ENCODE measurements at places on chromosomes 2 and 18.

GRCh38 chr2:199738727-199739412, 112.1 kb downstream of the FTCDNL1 start:
- DNase-seq: no peak

DNA sequence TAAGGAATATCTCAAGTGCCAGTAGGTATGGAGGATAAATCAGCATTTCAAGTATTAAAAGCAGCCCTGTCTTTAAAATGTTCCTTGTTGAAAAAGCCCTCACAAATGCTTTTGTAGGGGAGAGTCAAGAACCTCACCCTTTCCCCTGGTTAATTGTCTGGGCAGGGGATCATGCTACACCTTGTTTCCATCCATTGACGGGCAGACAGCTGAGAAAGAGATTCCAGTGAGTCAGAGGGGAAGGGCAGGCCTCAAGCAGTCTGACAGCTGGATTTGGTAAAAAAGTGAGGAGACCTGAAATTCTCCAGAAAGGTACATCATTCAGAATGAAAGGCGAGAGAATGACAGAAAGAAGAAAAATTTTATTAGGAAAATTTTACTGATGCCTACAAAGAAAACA, 203.2 kb upstream of the CYP26B1 start:
- DNase-seq: no peak

- no peak for DNase-seq
Observed at GRCh38 chr2:145288650-145289496, 769.0 kb upstream of the ZEB2 start.

GRCh38 chr2:155830817-155831579, 501.5 kb downstream of the NR4A2 start:
- no peak for DNase-seq

GRCh38 chr2:59177748-59178147, 936.6 kb upstream of the FANCL start:
- DNase-seq: no peak

- DNase-seq: no peak
Observed at GRCh38 chr2:121101093-121101715, 183.8 kb downstream of the TFCP2L1 start.

- no peak for DNase-seq
Observed at GRCh38 chr2:150062416-150062815, 425.1 kb downstream of the RND3 start.

GRCh38 chr2:225041851-225042799, at the start of gene DOCK10:
DOCK10 (minus strand) TSS chr2:225042468; CDS start chr2:225042374, 94 bp downstream.
- DNase-seq: peak; percentile 18

DNA sequence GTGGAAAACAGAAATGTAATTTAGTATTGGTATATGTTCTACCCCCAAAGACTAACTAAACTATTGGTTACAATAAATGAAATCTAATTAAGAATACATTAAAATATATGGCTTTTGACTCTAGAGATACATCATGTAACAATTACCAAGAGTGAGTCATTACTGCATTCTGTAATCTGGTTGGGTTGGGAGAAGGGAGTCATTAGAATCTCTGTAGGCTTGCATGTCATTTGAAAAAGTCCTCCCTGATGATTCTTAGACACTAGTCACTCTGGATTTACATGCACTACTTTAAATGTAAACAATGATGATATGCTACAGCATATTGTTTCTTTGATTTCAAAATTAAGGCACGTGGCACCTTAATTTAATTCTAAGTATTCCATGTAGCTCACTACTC, 293.4 kb upstream of the CHST9 start:
- no peak for DNase-seq
